Inflammatory macrophage (primary cell): ENCODE measurements at places on chromosomes 13 and 19.

DNA sequence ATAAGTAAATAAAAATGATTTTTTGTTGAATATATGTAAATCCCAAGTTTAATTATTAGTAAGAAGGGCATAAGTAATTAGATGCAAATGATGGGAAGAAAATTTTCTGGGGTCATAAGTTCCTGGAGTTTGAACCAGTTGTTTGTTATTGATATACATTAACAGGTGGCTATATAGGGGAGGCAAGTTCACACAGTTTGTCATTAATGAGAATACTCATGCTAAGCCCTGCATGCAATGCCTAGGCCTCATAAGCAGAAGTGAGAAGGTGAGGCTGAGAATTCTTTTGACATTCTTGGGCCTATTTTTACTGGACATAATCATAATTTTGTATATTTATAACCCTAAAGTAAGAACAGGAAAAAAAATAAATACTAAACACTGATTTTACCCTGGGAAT, 1210.7 kb upstream of the PCDH9 start:
- no peak for DNase-seq

GRCh38 chr19:15015946-15016542, 33.2 kb upstream of the CASP14 start:
- no peak for DNase-seq

GRCh38 chr13:22227895-22228294, 557.0 kb downstream of the FGF9 start:
- no peak for DNase-seq

DNA sequence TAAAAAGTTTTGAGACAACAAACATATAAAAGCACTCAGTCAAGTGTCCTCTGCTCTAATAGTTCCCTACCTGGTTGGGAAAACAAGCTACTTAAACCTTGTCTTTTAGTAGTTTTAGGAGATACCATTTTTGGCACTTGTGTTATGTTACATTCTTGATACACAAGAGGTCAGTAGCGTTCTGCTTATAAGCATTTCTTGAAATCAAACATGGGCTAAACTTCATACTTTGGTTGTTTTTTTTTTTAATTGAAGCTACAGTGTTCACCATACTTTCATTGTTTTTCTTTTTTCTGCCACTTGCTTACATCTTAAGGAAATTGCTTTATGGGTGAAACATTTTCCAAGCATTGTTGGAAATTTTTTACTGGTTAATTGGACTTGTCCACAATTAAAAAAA, 12.9 kb downstream of the NHLRC3 start:
- DNase-seq = no peak

GRCh38 chr19:1634938-1635243, 17.5 kb downstream of the TCF3 start:
- no peak for DNase-seq

- no peak for DNase-seq
These were observed 96.2 kb downstream of the FGF9 start for GRCh38 chr13:21767032-21767431.

DNA sequence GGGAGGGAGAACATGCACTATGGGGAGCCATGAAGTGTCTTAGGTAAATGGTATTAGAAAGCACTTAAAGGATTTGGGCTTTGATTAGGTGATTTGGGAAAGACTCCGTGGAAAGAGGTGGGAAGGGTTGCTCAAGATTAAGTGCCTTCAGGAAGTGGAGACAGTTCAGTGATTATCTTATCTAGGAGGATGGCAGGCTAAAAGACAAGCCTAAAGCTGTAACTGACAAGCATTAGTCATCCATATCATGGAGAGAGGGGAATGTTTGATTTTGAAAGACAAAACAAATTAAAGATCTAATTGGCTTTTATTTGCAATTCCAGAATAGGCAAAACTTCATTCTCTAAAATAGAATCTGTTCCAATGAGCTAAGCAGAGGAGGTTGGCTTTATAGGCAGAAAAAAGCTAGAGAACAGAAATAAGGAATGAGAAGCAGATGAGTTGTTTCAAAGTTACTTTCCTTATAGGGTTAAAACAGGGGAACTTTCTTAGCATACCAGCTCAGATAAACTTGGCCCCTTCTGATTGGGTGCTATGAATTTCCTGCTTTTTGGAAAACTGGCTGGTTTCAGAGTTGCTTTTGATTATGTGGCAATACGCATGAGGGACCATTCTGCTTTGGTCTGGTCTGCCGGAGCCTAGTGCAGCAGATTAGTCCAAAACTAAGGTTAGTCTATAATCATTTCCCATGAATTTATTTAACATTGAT, 1.8 kb upstream of the DIAPH3 start:
- no peak for DNase-seq

DNA sequence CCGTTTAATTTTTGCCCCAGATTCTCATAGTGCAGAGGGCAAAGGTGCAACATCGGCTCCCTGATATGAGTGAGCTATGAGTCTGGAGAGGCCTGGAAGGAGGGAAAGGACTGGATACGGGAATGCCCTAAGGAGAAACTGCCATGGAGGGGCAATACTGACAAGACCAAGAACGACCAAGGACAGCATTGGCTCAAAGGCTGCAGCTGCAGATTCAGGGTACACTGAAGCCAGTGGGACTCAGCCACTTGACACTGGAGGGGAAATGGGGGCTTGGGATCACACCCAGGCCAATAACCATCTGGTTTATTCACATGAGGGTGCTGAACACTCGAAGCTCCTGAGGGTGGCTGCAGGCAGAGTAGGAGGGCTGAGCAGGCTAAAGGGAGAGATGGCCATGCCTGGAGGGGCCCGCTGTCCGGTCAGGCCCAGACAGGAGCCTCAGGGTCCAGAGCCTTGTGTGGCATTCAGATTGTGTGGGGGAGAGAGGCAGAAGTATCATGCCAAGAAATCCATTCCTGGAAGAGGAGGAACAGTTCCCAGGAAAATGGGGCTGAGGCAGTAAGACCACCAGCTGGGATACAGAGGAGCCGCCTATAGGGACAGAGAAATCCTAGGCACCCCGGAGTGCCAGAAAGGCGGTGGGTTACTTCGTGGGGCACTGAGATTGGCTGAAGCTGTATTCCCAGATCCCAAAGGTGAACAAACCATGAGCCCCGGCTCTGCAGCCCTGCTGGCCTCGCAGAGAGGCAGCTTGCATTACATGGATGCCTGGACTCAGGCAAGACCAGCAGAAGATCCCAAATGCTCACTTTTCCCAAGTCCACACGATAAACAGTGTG, 20.7 kb downstream of the COL4A1 start:
- no peak for DNase-seq

GRCh38 chr13:110392510-110393240, 85.6 kb downstream of the COL4A2 start:
- DNase-seq = no peak

DNA sequence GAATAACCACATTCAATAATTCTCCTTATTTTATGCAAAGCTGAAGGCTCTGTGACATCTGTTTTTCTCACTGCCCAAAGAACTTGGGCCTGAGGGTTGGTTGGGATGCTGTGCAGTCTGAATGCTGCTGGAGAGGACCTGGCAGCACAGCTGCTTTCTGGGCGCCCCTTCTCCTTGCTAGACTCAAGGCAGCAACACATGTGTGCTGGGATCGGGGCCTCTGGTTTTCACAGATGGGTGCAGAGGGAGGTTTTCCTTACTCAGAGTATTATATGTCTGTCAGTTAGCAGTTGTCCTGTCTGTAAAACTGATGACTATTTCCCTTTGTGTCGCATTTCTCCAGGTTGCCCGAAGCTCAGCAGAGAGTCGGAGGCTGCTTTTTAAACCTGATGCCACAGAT, 53.2 kb upstream of the TEX29 start:
- no peak for DNase-seq

- no peak for DNase-seq
These were observed 35.0 kb upstream of the RBM26 start for GRCh38 chr13:79440958-79441528.

DNA sequence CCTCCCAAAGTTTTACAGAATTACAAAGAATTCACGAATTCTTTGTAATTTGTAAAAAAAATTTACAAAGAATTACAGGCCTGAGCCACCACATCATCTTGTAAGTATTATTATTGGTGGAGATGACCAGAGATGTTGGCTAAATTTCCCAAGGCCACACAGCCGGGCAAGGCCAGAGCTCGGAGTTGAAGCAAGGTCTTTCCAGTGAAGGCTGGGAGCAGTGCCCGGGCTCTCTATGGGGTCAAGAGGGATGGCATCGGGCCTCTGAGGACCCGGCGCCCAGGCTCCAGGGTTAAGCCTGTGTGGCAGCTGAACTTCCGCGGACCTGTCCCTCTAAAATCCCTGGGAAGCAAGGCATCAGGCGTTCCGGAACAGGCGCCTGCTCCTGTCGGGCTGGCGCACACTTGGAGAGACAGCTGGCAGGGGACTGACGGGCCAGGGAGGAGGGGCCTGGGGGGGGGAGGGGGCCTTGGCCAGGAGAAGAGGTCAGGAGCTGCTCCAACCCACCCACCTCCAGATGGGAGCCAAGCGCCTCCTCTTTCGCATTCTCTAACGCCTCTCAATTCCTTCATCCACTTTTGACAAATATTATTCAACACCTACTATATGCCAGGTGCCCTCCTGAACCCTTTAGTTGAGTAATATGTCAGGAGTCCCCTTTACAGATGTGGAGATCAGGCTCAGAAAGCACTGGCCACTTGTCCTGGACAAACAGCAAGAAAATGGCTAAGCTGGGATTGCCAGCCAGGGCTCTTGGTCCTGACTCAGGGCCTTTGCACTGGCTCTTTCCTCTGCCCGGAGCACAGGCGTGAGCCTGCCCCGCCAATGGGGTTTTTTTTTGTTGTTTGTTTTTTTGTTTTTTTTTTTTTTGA, 36.8 kb upstream of the SEMA6B start:
- DNase-seq = no peak

- no peak for DNase-seq
These were observed 9.4 kb downstream of the FOSB start for GRCh38 chr19:45477186-45477585.

DNA sequence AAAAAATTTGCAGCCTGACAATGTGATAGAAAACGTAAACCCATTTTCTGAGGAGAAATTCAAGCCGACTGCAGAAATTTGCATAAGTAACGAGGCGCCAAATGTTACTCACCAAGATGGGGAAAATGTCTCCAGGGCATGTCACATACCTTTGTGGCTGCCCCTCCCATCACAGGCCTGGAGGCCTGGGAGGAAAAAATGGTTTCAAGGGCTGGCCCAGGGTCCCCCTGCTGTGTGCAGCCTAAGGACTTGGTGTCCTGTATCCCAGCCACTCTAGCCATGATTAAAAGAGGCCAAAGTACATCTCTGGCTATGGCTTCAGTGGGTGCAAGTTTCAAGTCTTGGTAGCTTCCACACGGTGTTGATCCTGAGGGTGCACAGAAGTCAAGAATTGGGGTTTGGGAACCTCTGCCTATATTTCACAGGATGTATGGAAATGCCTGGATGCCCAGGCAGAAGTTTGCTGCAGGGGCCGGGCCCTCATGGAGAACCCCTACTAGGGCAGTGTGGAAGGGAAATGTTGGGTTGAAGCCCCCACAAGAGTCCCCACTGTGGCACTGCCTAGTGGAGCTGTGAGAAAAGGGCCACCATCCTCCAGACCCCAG, 1842.3 kb downstream of the PCDH9 start:
- no peak for DNase-seq

DNA sequence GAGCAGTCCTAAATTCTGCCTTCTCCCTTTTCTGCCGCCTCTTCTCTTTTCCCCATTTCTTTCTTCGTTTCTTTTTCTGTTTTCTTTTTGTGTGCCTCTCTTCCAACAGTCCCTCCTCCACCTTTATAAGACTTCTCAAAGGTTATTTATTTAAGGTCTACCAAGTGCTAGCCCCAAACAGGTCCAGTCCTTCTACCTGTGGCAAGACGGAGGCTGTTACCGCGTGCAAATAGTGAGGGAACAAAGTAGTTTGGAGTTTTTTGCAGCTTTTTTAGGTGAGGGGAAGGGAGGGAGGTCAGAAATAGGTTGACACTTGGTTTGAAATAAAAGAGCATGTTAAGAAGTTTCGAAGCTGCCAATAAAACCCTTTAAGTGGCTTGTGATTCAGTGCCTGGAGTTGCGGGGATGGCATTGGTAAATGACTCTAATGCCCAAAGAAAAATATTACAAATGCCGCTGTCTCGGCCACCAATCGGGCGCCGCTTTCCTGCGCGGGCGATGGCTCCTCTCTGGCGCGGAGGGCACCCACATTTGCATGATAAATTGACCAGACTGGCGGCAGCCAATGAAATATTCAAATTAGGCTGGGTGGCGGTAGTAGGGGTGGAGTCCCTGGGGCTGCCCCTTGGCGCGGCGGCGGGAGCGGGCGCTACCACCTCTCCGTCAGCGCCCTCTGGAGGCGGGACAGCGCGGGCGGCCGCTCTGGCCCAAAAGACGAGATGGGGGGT, 7.5 kb upstream of the TSHZ3 start:
- DNase-seq = peak; percentile 48

DNA sequence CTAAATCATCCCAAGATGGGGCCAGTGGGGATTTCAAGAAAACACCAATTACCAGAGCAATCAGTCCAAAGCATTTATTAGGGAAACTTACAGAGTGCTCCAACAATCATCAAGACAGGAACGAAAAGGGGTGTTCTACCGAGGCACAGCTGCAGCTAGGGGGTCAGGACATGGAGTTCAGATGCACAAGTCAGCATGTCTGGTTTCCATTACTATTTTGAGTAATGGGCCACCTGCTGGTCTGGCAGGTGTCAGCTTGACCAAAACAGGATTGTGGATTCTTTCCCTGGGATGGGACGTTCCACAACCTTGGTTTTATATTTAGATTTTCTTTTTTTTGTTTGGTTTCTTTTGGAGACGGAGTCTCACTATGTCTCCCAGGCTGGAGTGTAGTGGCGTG, 3.9 kb upstream of the UBL5 start:
- no peak for DNase-seq

DNA sequence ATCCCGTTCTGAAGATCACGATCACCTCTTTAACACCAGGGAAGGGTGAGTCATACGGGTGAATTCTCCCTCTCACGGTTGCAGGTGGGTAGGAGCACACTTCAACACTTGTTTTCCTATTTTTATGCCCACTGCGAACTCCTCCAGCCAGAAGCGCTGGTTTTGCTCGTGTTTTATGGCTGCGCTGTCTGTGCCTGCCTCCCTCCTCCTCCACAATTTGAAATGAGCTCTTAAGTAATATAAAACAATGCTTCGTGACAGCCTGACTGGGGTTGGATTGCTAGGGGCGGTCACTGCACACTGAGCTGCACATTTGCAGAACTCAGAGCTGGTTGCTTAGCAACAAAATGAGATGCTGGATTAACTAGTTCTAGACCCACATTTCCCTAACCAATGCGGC, 12.9 kb downstream of the CCDC70 start:
- DNase-seq = no peak

- no peak for DNase-seq
These were observed 4.3 kb downstream of the DMKN start for GRCh38 chr19:35509018-35509652.

DNA sequence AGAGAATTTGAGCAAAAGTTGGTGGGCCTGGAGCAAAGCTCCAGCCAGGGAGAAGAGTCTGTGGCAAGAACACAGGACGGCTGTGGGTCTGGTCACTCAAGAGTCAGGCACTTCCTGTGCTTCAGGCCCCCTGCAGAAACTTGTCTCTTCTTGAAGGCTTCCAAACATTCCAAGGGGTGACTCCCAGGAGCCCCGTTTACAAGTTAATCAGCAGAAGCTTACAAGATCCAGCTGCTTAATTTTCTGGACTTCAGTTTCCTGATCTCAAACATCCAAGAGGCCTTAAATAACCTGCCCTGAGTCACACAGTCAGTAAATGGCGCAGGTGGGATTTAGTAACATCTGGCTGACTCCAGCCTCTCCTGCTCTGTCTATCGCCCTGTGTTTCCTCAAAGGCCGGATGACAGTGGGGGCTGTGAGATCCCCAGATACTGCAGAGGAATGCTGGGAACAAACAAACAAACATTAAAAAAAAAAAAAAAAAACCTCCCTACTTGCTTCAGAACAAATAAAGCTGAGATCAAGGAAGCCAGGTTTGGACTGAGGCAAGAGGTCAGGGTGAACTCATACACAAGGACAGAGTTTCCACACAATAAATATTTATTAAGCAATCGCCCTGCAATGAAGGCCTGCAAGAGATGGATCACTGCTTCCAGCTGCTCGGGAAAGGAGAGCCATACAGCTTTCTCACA, 175.4 kb upstream of the RFC3 start:
- peak; percentile 67 for DNase-seq
